Panc1 (cell line): ENCODE measurements at places on chromosomes 4 and X.

GRCh38 chrX:7170898-7171297 lies 22.9 kb upstream of the PUDP start:
- DNase-seq = no peak

- DNase-seq = peak; percentile 87
Observed at GRCh38 chr4:13907255-13907751, 279.8 kb upstream of the BOD1L1 start.

GRCh38 chr4:118817178-118817930 lies 18.6 kb downstream of the SEC24D start:
- no peak for DNase-seq

- no peak for DNase-seq
Observed at GRCh38 chrX:130771230-130771629, 131.8 kb downstream of the ENOX2 start.

DNA sequence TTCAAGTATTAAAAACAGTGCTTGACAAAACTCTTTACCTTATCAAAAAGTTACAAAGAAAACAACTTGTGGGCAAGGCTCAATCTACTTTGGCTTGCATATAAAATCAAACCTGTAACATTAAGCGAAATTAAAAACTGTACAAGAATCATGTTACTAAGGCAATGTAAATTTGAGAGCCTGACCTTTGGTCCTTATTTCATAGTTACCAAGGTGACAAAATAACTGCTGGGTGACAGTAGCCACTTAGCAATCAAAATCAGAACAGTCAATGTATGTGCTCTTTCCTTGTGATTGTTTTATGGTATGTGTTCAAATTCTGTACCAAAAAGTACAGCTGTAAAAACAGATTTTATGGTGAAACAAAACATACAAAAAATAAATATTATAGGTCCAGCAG lies 204.0 kb downstream of the RASL11B start:
- no peak for DNase-seq

- DNase-seq = no peak
Observed at GRCh38 chr4:176323511-176324160, 3.9 kb downstream of the SPCS3 start.

GRCh38 chr4:76998251-76998901 lies 48.8 kb downstream of the SEPTIN11 start:
- no peak for DNase-seq

GRCh38 chr4:80142394-80143306 lies 54.7 kb upstream of the PRDM8 start:
- no peak for DNase-seq

DNA sequence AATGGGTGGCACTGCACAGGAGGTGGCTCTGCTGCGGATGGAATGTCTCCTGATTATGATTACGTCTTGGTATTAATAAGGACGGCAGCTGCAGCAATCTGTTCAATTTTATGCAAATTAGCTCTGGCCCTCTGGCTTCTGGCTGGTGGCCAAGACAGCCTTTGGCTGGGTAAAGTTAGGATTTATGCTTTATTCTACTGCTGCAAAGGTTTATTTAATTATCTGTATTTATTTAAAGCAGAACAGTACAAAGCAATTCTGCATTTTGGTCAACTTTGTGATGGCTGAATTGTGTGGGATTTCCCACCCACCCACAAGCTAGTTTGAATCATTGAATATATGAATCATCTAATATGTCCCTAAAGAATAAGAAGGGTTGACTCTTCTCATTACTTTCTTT lies 745.6 kb upstream of the FAM241A start:
- no peak for DNase-seq

GRCh38 chrX:39157796-39158195 lies 356.5 kb downstream of the MID1IP1 start:
- DNase-seq = no peak

DNA sequence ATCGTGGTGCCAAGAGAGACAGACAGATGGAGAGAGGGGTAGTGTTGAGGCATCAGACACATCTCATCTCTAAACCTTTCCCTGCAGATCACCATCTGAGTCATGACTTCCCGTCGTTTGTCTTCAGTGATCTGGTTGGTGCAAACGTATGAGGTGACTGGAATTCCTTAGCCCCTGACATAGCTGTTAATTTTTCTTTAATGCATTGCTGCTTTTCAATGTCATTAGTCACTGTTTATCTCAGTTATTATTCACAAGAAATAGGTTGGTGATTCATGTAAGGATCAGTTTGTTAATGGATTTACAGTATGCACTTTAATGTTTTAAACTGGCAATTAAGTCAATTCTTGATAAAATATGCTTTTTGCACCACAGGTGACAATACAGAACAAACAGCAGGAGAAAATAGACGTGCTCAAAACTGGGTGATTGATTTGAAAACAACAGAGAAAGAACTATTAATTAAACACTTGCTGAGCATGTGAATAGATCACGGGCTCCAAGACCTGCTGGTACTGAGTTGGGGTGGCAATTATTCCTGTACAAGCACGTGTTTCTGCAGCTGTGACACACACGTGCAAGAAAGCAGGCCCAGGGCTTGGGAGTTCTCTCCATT lies 1.3 kb upstream of the TMEM154 start:
- DNase-seq = no peak

GRCh38 chr4:124710015-124710741 lies 2.4 kb downstream of the ANKRD50 start:
- DNase-seq = no peak

DNA sequence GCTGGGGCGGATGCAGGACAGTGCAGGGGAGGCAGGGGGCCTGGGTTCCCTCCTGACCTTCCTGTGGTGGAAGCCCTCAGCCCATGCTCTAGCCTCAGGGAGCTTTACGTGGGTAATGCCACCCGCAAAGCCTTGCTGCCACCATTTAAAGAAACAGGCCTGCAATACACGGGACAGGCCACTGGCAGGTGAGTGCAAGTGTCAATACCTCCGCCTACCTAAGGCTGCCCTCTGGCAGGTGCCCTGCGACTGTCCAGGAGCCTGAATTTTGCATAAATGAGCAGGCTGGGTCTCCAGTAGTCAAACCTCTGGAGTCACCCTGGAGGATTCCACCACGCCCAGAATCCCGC lies 5.9 kb downstream of the CRMP1 start:
- no peak for DNase-seq

DNA sequence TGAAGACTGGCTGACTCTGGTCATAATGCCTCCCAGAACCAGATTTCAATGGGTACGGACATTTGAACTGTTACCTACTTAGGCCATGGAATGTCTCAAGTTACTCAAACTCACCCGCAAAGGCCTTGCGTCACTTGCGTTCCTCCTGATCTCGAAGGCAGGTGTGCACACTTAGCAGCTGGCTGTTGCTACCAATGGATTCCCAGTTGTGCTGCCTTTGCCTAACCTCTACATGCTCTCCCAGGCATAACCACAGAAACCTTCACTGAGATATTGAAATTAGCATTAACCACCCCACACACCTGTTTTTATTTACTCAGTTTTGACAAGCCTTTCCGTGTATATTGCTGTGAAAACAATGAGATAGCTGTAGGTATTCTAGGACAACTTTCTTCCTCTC lies 2.8 kb downstream of the ERVMER34-1 start:
- no peak for DNase-seq

GRCh38 chr4:147479786-147480185 lies 1.1 kb upstream of the EDNRA start:
- no peak for DNase-seq
